ENCODE measurements at places on chromosomes 11 and 22.

DNA sequence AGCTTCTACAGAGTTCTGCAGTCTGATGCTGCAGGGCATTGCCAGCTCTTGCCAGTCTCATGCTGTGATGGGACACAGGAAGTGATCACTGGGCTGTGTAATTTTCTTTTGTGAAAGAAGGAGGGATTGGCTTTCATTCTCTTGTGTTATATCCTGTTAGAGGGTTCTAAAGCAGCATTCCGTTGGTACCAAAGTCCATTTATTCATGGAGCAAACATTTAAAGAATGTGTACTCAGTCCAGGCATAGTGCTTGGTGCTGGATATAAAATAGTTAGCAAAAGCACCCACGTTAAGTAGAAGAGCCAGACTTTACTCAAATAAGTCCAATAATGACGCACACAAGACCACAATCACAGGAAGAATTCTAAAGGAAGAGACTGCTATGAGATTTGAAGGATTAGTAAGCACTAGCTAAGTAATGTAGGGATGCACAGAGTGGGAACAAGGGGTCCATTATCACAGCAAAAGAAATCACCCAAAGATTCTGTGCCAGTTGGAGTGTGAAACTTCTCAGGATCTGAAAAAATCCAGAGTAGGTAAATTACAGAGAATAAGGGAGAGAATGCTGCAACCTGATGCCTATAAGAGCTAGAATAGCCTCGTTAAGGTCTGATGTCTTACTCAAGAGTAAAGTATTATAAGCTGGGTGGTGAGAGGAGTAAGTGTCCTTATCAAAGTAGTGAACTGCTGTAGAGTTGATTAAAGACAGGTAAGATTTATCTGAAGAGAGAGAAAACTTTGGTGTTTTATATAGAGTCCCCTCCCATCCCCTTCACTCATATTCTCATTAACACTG is 728.3 kb downstream of the METTL15 start:
- no peak for DNase-seq

GRCh38 chr11:102147632-102148031 is 37.4 kb downstream of the YAP1 start:
- no peak for DNase-seq

DNA sequence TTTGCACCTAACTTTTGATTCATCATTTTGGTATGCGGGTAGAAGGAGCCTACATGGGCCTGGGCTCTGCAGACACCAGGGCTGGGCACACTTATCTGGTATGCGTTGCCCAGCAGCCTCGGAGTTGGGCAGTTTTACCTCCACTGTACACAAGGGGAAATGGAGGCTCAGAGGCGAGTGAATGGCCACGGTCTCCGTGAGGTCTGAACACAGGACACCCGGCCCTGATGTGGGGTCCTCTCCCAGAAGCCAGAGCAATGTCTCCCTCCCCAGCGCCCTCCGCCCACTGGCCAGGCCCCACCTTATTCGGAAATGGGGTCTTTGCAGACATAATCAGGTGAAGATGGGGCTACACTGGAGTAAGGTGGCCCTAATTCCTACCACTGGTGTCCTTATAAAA is 43.7 kb downstream of the OSBPL5 start:
- no peak for DNase-seq

- DNase-seq = peak; percentile 71
These were observed 34.2 kb upstream of the VPREB1 start for GRCh38 chr22:22210375-22210774.

DNA sequence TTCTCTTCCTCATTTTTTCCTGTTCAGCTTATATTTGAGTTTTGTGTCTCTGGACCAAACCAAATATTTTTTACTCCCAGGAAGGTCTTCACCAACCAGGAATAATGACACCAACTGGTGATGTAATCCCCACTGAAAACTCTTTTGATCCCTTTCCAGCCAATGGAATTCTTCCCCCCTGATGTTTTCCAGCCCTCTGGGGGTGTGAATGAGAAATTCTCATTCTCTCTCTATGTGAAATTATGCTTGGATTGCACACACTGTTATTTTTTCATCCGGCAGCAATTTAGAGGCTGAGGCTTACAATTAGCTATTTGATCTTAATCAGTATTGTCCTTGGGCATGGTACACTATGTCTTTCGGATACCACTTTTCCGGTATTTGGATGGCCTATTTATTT is 39.5 kb upstream of the SLC1A2 start:
- no peak for DNase-seq

GRCh38 chr22:47176026-47176389 is 413.6 kb downstream of the TBC1D22A start:
- no peak for DNase-seq

DNA sequence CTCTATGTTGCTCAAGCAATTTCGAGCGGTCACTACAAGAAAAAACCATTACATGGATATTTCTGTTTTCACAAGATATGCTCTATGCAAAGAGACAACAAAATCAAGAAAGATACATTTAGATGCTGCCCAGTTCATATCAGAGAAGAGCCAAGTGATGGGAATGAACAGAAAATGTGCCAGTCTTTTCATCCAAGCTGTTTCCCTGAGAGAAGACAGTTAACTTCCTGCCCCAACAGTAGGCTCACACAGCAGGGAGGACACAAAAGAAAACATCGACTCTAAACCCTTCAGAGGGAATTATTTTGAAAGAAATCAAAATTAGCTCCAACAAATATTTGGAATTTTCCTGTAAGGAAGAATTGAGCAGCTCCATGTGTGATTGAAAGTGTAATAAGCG is 11.6 kb downstream of the JAML start:
- DNase-seq = no peak

DNA sequence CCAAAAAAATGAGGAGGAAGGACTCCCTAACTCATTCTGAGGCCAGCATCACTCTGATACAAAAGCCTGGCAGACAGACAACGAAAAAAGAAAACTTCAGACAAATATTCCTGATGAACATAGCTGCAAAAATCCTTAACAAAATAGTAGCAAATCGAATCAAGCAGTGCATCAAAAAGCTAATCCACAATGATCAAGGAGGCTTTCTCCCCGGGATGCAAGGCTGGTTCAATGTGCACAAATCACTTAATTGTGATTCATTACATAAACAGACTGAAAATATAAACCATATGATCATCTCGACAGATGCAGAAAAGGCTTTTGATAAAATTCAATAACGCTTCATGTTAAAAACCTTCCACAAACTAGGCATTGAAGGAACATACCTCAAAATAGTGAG is 16.4 kb downstream of the MTMR2 start:
- DNase-seq = no peak

DNA sequence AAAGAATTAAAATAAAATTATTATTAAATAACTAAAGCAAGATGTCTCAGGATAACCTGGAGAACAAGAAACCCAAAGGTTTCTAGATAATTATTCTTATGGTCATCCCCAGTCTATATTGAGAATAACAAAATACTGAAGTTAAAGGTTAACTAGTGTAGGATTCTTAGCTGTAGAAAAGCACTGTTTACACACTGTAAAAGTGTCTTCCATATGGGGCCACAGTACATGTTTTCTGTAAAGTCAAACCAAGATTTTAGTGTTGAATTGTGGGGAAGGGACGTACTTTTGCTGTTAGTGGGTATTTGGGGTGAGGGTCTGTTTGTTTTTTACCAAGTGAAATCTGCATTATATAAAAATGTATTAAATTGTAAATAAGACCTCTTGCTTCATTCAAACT is 47.5 kb upstream of the SOX6 start:
- DNase-seq = no peak

- no peak for DNase-seq
These were observed 14.0 kb downstream of the DDX25 start for GRCh38 chr11:125918140-125918840.

DNA sequence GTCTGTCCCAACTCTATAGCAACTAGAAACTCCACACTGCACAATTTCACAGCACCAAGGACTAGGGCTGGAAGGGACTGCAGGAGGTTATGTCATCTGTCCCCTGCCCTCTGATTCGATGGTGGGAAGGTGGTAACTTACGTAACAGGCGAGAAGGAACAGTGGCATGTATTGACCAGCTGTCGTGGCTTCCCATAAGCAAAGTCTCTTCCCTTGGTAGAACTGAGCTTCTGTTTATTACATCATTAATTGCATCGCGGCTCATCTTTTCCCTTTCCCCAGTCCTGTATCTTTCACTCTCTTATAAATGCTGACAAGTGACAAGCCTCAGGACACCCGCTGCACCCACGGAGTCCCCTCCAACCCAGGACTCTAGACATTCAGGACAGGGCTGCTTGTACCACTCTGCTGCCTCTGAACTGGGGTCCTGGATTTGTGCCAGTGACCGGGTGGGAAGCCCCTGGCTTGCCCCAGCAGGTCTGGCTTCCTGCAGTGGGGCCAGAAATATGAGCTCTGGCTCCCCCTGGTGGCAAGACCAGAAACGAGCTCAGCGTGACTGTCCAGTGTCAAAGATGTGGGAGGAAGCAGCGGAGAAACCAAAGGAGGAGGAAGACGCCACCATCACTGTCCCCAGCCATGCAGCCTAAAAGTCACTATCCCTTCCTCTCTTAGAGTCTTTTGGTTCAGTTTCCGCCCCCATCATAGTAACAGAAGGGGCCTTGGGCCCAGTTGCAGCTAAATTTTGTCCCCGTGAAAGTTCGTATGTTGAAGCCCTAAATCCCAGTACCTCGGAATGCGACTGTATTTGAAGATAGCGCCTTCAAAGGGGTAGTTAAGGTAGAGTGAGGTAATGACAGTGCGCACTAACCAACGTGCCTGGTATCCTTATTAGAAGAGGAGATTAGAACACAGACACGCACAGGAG is 84.5 kb downstream of the ISX start:
- peak; percentile 41 for DNase-seq

GRCh38 chr11:120235024-120235628 is 4.8 kb upstream of the POU2F3 start:
- DNase-seq = peak; percentile 28

- DNase-seq = no peak
These were observed 14.2 kb upstream of the GNB1L start for GRCh38 chr22:19868773-19869471.

- peak; percentile 32 for DNase-seq
These were observed 673 bp upstream of the PANX2 start for GRCh38 chr22:50169774-50170341.

DNA sequence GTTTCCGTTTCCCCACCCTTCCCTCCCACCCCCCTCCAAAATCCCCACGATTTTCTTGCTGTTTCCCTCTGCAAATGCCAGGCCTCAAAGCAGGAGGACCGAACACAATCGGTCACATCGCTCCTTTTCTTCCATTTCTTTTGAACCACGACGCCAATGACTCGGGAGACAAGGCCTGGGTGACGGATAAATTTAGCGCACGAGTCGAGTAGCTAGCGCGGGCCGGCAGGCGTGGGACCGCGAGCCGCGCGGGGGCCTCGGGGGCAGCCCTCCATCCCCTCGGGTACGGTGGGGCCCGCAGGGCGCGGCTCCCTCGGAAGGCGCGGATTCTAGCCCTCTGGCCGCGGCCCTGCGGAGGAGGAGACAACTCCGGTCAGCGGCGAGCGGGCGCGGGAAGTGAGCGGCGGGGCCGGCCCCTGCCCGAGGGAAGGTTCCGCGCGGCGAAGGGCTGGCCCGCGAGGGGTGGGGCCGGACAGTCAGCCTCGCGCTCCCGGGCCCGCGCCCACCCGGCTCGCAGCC is 414 bp downstream of the JOSD1 start:
- DNase-seq = no peak

- no peak for DNase-seq
These were observed 13.8 kb upstream of the IFITM3 start for GRCh38 chr11:334264-334994.

DNA sequence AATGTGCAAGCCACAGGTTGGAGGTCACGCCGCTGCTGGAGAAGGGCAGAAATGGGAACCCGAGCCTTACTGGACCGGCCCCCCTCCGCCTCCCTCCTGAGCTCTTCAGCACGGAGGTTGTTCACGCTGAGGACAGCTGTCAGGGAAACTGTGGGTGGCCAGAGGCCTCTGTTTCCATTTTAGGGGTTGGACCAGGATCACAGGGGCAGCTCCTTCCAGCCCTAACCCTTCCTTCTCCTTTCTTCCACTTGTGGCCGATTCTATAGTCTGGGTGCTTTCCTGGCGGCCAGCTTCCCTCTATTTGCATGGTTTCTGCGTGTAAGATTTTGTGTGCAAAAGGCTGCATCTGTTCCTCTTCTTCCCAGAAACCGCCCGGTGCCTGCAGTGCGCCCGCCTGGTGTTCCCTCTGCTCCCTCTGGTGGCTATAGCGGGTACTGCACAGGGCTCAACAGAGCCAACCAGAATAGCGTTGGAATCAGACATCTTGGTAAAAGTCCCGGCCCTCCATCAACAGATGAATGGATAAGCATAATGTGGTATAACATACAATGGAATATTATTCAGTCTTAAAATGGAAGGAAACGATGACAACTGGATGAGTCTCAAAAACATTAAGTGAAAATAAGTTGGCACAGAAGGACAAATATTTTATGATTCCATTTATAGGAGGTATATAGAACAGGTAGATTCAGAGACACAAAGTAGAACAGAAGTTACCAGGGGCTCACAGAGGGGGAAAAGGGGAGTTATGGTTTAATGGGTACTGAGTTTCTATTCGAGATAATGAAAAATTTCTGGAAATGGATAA is 8.4 kb upstream of the SLC22A8 start:
- peak; percentile 81 for DNase-seq

Data from stimulated activated CD4-positive, alpha-beta T cell treated with anti-CD3 and anti-CD28 coated beads, TNF-alpha, amount 100 ng/mL, for 48 hours (primary cell).